CD4-positive, CD25-positive, alpha-beta regulatory T cell (primary cell): ENCODE measurements at places on chromosomes 5 and 9.
A peak's percentile ranks its signal among the peaks of the same experiment; 100 is the strongest.

GRCh38 chr9:129221979-129222635 is 44.0 kb upstream of the IER5L start:
- no peak for DNase-seq

DNA sequence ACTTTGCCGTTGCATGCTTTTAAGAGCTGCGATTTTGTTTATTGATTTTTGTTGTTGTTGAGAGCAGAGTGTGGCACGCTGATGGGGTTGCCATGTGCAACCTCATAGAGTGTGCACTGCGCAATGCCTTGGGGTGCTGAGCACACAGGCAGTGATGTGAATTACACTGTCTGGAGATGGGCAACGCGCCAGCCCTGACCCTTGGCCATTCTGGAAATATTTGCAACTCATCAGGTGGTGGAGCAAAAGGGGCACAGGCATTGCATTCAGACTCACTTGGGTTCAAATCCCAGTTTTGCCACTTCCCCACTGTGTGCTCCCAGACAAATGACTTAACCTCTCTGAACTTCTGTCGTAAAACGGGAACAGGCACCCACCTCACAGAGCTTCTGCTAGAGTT is 25.6 kb downstream of the DUSP1 start:
- no peak for DNase-seq

GRCh38 chr9:110687497-110687896 is 18.9 kb downstream of the MUSK start:
- DNase-seq = no peak

- DNase-seq = peak; percentile 44
Measured at GRCh38 chr9:21395778-21396717, 10.8 kb upstream of the IFNA2 start.

- DNase-seq = peak; percentile 21
Measured at GRCh38 chr9:92534674-92535073, 1.1 kb downstream of the ECM2 start.

DNA sequence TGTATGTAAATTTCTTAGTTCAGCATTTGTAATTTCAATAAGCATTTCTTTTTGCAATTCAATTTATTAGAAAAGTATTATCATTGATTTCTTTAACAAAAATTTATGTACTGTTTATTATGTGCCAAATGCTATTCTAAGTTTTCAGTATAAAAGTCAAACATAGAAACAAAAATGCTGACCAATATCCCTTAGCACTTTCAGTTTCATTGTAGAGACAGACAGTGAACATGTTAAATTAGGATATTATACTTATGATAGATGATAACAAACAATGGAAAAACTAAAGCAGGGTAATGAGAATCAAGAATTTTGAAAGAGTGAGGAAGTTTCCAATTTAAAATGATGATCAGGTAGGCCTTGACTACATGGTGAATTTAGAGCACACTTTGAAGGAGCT is 1106.0 kb downstream of the TAF11L14 start:
- no peak for DNase-seq

GRCh38 chr5:173191561-173191960 is 43.4 kb downstream of the NKX2-5 start:
- no peak for DNase-seq

DNA sequence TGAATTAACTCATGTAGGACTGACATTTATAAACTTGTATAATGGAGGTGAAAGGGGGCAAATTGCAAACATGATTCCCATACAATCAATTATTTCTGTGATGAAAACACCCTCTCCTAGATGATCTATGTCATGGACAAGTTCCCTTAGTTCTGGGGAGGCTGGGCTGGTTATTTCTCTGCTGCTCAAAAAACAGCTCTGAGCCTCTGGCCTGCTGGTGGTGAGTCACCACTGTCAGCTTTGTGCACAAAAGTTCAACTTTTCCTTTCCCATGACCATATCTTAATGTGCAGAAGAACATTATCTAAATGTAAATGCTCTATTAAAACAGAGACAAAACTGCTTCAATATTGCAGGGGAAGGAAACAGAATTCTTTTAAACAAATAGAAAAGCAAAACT is 85.0 kb downstream of the HMHB1 start:
- DNase-seq = no peak
